Spinal cord (tissue), 10 donors: ENCODE measurements at places on chromosomes 5 and 9.

- no peak for DNase-seq
Observed at GRCh38 chr5:95956021-95956899, 5.4 kb downstream of the ELL2 start.

DNA sequence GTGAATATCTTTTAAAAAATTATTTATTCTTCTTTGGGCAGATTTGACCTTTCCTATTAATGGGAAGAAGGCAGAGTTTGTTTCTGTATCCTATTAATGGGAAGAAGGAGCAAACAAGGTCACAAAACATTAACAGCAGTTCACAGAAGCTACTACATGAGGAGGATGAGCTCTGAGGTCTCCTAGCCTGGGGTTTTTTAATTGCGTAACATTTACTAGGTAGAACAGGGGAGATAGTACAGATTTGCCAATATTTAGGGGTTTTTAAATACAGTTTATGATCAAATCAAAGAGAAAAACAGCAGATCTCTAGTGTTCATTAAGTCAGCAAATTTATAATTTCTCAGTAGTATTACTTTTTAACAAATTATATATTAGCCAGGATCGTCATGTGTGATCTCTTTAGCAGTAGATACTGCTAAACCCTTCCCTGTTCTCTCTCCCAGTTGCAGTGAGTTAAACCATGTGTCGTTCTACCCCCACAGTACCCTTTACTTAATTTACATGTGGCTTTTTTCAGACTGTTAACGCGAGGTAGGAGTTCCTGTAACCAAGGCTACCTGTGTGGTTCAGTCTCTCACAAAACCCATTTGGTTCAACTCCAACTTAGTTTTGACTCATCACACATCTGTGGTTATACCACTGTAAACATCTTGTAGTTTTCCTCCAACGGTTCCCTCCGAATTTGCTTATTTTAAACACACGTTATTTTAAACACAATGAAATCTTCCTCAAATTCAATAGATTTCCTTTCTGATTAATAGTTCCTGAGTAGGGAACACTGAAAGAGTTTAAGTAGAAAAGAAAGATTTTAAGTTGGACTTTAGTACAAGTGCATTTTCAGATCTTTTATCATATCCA is 13.3 kb downstream of the SLC25A46 start:
- no peak for DNase-seq

DNA sequence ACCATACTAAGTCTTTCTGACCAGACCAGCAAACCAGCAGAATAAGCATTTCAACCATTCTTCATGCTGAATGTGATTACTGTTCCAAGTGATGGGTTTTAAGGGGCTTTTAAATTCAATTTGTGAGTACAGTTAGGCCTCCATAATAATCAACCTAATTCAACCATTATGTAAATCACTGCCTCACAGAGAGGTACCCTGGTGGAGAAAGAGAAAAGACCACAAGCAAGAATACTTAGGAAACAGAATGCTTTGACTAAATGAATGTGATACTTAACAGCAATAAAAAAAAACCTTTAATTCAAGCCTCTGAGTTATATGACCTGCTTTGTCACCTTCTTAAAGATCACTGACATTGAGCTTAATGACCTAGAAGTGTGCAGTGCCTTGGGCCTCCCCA is 162.1 kb downstream of the EPB41L4A start:
- peak; percentile 28 for DNase-seq

DNA sequence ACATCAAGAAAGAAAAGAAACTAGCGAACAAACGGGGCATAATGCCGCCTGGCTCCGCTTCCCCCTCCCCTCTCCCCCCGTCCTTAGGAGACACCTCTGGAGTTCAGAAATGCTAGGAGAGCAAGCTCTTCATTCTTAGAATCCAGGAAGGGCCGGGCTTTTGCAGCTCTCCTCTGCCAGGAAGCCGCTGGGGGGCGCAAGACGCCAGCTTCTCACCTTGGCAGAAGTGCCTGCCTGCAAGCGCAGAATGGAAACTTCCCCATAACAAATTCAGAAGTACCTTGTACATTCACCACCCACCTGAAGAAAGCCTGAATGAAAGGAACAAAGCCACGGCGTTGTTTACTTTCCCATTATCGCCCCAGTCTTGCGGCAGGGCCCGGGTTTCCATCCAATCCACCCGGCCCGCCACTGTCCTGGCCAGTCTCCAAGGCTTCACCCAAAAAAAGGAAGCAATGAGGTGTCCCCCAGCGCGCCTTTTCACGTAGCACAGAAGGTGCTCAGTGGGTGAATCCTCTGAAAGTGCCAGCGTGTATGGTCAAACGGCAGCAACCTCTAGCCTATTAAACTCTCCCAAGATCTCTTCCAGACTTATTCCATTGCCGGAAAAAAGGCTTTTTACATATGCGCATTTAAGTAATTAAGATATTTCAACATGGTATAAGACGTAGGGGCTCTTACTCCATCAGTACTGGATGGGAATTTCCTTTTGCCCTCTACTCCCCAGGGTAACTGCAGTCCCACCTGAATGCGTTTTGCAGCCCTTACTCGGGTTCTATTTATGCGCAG is 1.6 kb upstream of the GADD45G start:
- peak; percentile 96 for DNase-seq

GRCh38 chr5:59206132-59206581 is 623.3 kb downstream of the RAB3C start:
- no peak for DNase-seq

DNA sequence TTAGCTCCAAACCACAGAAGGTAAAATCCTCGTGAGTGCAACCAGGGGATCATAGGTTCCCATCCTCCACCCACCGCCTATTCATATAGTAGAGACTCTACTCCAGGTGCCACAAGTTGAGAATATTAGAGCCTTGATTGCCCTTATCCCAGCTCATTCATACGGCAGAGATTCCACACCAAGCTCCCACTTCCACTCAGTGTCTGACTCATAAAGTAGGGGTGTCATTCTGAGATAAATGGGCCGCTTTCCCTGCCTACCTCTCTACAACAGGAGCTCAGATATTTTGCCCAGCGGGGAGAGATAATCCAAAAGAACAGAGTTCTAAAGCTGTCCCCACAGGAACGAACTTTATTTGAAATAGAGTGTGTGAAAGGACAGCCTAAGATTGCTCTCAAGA is 9.4 kb downstream of the SLC22A4 start:
- no peak for DNase-seq

DNA sequence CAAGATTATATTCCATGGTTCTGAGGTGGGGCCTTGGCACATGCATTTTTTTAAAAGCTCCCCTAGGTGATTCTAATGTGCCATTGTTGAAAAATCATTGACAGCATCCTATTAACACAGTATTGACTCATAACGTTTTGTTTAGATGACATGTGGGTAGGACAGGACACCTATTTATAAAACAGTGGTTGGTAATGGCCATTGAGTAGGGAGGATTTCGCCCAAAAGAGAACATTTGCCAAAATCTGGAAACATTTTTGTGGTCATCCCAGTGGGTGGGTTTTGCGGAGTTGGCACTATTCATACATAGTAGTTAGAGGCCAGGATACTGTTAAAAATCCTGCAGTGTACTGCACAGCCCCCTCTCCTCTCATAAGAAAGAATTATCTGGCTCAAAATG is 6.4 kb upstream of the CHD1 start:
- DNase-seq, result no peak

DNA sequence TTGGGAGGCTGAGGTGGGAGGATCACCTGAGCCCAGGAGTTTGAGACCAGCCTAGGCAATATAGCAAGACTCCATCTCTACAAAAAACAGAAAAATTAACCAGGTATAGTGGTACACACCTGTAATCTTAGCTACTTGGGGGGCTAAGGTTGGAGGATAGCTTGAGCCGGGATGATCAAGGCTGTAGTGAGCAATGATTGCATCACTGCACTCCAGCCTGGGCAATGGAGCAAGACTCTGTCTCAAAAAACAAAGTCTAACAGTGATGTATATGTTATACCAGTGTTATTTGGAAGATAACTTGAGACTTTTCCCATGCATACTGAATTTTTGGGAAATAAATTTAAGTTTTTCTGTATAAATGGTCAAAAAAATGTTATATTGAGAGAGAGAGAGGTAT is 146.3 kb downstream of the ZCCHC7 start:
- no peak for DNase-seq

DNA sequence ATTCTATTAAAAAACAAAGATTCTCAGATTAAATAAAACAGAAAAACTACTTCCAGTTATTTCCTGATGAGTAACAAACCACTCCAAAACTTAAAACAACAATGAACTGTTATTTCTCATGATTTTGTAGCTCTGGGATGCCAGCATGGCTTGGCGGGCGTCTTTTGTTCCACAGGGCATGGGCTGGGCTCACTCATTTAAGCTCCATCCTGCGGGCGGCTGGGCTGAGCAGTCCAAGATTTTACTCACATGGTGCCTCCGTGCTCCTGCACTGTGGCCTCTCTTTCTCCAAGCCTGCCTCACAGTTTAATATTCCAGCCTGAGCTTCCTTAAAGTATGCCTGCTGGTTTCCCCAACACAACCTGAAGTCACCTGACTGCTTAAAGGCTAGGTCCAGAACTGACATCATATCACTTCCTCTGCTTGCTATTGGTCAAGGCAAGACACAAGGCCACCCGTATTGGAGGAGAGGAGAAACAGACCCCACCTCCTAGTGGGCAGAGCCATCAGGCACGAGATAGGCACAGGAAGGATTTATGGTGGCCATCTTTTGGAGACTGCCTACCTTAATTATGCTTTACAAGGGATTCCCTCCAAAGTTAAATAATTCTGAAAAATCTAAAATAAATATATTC is 41.6 kb upstream of the ZBTB43 start:
- no peak for DNase-seq

- DNase-seq, result no peak
Observed at GRCh38 chr5:27516437-27516836, 478.1 kb upstream of the CDH9 start.

- DNase-seq, result no peak
Observed at GRCh38 chr5:123605822-123606221, 93.8 kb downstream of the CSNK1G3 start.

- no peak for DNase-seq
Observed at GRCh38 chr5:145316282-145316681, 518.9 kb downstream of the PRELID2 start.

- no peak for DNase-seq
Observed at GRCh38 chr5:72744136-72744535, 72.3 kb upstream of the TNPO1 start.

- no peak for DNase-seq
Observed at GRCh38 chr5:76329346-76329745, 73.7 kb upstream of the IQGAP2 start.

DNA sequence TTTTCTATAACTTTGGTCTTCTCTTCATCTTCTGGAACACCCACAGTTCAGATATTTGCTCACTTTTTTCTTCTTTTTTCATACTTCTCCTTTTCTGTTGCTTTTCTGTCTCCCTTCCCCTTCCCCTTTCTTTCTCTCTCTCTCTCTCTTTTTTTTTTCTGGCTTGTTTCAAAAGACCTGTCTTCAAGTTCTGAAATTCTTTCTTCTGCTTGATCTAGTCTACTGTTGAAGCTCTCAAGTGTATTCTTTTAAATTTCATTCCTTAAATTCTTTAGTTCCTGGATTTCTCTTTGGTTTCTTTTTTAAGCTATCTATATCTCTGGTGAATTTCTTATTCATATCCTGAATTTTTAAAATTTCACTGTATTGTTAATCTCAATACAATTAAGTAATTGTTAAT is 11.2 kb downstream of the ALG2 start:
- no peak for DNase-seq
